T-helper 9 cell (primary cell): ENCODE measurements at places on chromosomes 16 and 17.

DNA sequence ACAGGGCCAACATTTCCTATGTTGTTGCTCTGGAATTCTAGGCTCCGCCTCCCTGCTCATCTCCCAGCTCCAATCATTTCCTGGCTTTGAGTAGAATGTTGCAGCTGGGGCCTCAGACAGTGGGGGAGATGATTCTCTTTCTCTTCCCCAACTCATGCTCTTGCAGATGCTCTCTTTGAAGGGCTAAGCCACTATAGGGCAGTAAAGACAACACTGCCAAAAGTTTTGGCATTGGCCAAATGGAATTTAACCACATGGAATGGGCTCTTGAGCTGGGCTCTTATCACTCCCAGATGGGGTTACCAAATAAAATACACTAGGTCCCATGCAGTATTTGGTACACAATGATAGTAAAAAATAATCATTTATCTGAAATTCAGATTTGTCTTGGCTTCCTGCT, 19.6 kb upstream of the EFCAB13 start:
- no peak for DNase-seq

- DNase-seq: no peak
Measured at GRCh38 chr16:48978501-48978900, 303.1 kb downstream of the CBLN1 start.

GRCh38 chr17:9937241-9937761, 32.2 kb upstream of the RCVRN start:
- no peak for DNase-seq

GRCh38 chr16:35298460-35299243, 1839.2 kb downstream of the TP53TG3F start:
- no peak for DNase-seq

DNA sequence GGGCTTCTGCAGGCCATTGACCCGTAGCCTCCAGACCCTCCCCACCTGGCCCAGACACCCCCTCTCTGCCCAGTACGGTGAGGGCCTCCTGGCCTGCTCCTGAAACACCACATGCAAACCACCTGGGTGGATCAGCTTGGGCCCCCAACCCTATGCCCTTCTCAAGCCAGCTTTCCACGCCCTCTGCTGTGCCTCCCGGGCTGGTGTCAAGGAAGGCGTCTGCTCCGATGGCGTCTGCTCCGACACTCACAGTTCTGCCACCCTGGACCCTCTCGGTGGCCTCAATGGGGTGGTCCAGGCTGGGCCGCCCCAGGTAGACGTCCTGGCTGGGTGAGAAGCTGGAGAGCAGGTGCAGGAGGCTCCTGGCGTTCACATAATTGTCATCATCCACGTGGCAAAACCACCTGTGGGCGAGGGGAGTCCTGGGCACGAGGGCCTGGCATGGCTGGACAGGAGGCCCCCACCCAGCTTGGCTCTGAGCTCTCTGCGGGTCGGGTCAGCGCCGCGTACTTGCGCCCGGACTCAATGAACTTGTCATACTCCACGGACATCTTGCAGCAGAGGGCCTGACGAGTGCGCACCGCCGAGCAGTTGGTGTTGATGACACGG, 1.4 kb downstream of the RFNG start:
- DNase-seq: no peak

DNA sequence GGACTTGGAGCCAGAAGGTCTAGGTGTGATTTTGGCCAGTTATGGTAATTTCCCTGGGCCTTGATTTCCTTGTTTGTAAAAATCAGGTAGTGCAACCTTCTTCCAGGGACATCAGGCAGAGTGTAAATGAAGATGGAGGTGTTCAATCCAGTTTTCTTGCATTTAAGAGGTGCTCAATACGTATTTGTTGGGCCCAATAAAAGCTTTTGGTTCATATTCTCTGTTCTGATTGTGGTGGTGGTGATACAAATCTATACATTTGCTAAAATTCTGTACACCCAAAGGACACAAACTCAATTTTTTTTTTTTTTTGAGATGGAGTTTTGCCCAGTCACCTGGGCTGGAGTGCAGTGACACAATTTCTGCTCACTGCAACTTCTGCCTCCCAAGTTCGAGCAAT, 6.0 kb downstream of the CD79B start:
- DNase-seq: no peak
